Naive B cell (primary cell): ENCODE measurements at places on chromosomes 6 and 20.

DNA sequence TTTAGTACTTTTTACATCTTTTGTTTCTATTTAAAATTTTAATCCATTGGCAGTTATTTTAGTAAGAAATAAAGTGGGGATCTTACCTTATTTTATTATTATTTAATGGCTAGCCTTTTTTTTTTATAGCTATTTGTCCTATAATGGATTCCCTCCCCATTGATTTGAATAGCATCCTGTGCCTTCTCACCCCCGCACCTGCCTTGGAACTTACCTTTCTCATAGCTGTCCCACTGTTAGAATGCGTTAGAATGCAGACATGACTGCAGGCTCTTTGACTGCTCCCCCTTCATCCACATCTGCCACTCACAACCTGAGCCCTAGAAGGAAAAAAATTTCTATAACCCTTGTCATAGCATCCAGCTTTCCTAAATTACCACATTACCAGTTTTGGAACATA lies 9.1 kb downstream of the PKIB start:
- no peak for DNase-seq

- no peak for DNase-seq
Observed at GRCh38 chr6:83600459-83600858, 88.1 kb downstream of the PRSS35 start.

- no peak for DNase-seq
Observed at GRCh38 chr20:48958743-48959142, 37.2 kb downstream of the ARFGEF2 start.

DNA sequence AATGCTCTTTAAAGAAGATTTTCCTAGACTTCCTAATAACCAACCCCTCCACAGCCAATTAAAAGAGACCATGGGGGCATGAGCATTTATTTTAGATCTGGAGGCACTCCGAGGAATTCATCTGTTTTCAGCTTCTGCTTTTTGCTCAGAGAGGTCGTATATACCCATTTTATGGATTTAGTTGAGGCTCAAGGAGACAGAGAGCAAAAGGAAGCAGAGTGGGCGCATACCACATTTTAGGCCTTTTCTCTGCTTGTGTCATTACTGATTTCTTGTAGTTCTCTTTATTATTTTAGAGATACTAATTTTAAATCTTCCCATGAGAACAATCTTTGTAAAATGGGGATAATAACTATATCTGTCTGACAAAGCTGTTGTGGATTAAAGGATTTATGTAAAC lies 129.6 kb upstream of the IFNGR1 start:
- no peak for DNase-seq
